ENCODE measurements at places on chromosomes 2 and 18.

DNA sequence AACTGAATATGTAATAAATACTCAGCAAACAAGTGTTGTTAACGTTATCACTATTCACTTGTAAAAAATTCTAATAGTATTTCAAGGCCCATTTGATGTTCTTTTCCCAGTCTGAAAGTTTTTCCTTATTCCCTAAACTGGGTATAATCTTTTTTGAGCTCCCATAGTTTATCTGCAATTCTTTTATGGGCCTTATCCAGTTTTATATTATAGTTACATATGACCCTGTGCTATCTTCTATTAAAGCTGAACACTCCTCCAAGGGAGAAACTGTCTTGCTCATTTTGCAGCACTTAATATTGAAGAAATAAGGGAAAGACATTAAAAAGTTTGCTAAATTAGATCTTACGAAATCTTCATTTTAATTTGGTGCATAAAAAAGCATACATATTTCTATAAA lies 13.9 kb downstream of the PELI1 start:
- no peak for DNase-seq

GRCh38 chr2:18600255-18600613 lies 10.9 kb upstream of the NT5C1B start:
- DNase-seq: no peak

- no peak for DNase-seq
Measured at GRCh38 chr2:196104066-196104465, 35.4 kb upstream of the DNAH7 start.

GRCh38 chr2:163401481-163401880 lies 334.3 kb downstream of the FIGN start:
- DNase-seq: no peak

- no peak for DNase-seq
Measured at GRCh38 chr2:161136696-161137324, 23.4 kb upstream of the TANK start.

GRCh38 chr2:201955702-201956141 lies 77.9 kb upstream of the FZD7 start:
- DNase-seq: no peak

DNA sequence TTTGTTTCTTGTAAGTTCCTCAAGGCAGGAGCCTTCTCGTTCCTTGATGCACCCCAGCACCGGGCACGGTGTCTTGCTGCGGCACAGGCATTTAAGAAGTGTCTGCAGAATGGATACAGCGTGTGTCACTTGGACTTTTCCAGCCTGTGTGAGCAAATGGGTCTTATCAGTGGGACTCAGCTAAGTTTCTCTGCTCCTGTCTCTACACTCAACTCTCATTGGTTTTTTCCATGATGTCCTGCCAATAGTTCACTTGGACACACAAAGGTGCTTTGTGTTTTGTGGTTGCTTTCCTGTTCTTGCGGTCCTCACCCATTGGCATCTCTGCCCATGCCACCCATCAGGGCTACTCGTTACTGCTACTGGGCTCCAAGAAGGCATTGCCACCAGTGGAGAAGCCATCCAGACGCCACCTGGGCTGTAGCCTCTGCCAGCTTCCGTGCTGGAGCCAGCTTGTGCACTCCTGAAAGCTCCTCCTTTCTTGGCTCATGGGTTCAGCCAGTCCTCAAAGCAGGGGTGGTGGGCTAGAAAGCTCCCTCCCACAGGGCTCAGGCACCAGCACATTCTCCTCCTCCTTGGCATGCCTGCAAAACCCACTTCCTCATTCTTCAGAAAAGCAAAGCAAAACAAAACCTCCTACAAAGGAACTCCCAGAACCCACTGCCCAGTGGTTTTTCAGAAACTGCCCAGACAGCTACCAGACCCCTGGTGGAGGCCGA lies 41.4 kb downstream of the IL1R2 start:
- no peak for DNase-seq

- no peak for DNase-seq
Measured at GRCh38 chr2:223877721-223878410, 40.5 kb upstream of the AP1S3 start.

GRCh38 chr2:173792741-173793140 lies 172.4 kb downstream of the SP3 start:
- no peak for DNase-seq

- DNase-seq: no peak
Measured at GRCh38 chr2:54569745-54570301, 113.7 kb downstream of the SPTBN1 start.

Measured in coronary artery (tissue), 2 donors.